Activated T-helper 9 cell treated with anti-CD3 and anti-CD28 coated beads, Interleukin-2, amount 50 U/mL, for 16 hours (primary cell): ENCODE measurements at places on chromosomes 4 and X.

GRCh38 chrX:29466456-29466855 is 748.9 kb upstream of the MAGEB2 start:
- no peak for DNase-seq

DNA sequence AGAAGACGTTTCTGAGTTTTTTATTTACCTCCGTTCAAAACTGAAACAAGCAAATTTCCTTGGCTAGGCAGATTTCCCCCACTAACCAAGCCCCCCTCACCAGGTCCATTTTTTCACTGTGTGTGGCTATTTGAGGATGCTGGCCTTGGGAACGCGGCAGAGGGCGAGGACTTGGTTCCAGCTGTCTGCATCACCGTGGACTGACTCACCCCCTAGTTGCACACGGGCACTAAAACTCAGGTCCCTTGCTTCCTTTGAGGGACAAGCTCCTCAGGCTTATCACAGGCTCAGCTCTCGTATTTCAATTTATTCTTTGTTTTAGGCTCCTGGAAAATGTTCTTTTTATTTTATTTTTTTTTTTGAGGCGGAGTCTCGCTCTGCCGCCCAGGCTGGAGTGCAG is 8.4 kb upstream of the MTNR1A start:
- no peak for DNase-seq

DNA sequence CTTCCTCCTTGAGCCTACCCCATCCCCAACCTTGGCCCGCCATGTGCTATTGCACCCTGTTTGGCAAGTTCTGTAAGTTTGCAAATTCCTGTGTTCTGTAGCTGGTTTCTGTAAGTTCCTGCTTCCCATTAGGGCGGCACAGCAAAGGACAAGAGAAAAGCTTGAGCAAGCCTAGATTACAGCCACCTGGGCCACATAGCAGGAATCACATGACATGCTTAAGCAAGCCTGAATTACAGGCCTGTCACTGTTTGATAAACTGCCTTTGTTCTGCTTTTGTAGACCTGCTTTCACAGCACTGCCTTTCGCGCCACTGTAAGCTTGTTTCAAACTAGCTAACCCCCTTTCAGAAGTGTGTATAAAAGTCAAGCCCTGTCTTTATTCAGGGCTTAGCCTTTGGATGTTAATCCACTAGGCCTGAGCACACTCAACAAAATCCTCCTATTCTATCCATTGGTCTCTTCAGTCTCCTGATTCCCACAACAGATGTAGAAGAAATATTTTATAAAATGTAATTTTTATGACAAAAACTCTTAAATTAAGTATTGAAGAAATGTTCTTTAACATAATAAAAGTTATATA is 906.8 kb upstream of the NDST4 start:
- DNase-seq, result no peak

DNA sequence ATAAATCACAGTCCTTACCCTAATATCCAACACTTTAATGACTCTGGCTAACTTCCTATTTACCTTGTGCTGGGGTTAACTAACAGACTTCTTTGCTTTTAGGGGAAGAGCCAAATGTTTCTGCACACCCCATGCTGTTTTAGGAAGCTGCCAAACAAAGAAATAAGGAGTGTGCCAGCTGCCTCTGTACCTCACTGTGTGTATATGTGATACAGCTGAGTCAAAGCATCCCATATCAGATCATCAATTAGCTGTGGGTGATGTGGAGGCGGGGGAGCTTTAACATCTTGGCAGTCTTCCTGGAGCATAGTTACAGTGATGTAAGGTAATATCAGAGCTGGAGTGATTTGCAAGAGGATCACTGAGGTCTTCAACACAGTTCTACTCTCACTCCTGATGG is 95.4 kb downstream of the COL25A1 start:
- no peak for DNase-seq

DNA sequence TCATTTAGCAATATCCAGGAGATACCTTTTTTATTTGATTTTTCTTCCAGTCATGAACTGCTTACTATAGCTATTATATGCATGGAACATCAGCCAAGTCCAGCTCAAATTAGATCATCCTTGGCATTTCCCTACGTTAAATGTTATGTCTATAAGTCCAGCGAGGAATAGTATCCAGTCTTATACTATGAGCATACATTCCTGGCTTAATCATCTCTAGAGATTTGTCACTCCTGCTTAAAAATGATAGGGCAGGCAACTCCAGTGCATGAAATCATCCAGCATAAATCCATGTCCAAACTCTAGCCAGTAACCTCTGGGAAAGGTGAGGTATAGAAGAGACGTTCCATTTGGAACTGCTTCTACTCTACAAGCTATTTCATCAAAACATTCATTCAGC is 126.7 kb upstream of the VCX2 start:
- no peak for DNase-seq

GRCh38 chrX:9390121-9390520 is 74.7 kb upstream of the TBL1X start:
- no peak for DNase-seq

GRCh38 chr4:82789025-82789776 is 9.4 kb downstream of the SCD5 start:
- DNase-seq, result no peak

DNA sequence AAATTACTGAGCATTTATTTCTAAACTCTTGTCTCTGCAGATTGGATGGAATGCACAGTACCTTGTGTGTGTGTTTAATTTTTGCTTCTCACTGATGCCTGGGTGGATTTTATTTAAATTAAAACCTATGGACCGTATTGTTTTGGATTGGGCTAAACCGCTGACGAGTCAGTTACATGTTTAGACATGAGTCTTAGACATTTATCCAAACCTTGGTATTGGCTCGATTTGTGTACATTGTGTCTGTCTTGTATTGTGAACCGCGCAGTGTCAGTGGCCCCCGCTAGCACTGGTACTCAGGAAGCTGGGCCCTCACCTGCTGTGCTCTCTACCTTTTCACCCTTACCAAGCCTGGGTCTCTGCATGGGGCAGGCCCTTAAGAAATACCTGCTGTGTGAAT is 40.8 kb upstream of the TADA2B start:
- DNase-seq, result no peak

DNA sequence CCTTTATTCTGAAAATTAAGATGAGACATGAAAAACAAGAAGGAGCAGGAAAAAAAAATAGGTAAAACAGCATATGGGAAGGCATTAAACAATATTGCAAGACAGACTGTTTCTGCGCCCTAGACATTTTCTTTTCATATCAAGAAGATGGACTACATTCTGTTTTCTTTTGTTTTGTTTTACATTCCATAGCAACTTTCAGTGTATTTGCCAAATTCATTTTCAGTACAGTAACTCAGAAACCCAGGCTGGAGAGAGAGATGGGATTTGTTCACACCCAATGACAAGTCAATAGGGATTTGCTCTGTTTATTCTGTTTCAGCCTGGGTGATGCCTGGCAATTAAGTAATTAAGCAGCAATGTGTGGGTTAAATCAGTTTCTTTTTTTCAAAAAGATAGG is 892.8 kb upstream of the DIAPH2 start:
- DNase-seq, result no peak

GRCh38 chr4:152606753-152607152 is 70.9 kb upstream of the FBXW7 start:
- no peak for DNase-seq

- no peak for DNase-seq
These were observed 27.5 kb upstream of the PDGFC start for GRCh38 chr4:156999175-156999517.

DNA sequence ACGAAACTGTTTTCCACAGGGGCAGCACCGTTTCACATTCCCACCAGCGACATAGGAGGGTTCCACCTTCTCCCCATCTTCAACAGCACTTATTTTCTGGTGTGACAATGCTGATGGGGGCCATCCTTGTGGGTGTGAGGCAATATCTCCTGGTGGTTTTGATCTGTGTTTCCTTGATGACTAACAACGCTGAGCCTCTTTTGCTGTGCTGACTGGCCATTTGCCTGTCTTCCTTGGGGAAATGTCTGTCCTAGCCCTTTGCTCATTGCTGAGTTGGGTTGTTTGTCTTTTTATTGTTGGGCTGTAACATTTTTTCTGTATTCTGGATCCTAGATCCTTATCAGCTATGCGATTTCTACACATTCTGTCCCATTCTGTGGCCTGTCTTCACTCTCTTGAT is 33.7 kb downstream of the ATP2B3 start:
- no peak for DNase-seq

- no peak for DNase-seq
These were observed 74.2 kb downstream of the LIMCH1 start for GRCh38 chr4:41611881-41612871.

GRCh38 chrX:69133921-69134542 is 31.2 kb downstream of the PJA1 start:
- no peak for DNase-seq

GRCh38 chr4:27701606-27702005 is 841.0 kb downstream of the STIM2 start:
- DNase-seq, result no peak

DNA sequence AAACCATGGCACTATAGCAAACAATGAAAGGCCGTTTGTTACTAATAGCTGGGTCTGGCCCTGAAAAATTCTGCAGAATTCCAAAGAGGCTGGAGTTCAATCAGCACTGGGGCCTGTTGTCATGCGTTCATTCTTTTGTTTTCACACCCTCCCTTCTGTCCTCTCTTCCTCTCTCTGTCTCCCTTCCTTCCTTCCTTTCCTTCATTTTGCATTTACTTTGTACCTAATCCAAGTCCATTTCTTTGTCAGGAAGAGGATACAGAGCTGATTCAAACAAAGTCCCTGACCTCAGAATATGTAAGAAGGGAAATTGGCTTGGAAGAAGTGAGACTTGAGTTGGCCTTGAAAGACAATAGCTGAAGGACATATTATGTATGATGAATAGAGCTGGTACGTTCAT is 119.6 kb upstream of the LDB2 start:
- no peak for DNase-seq

- no peak for DNase-seq
These were observed 49.1 kb upstream of the MSANTD1 start for GRCh38 chr4:3199653-3200422.

DNA sequence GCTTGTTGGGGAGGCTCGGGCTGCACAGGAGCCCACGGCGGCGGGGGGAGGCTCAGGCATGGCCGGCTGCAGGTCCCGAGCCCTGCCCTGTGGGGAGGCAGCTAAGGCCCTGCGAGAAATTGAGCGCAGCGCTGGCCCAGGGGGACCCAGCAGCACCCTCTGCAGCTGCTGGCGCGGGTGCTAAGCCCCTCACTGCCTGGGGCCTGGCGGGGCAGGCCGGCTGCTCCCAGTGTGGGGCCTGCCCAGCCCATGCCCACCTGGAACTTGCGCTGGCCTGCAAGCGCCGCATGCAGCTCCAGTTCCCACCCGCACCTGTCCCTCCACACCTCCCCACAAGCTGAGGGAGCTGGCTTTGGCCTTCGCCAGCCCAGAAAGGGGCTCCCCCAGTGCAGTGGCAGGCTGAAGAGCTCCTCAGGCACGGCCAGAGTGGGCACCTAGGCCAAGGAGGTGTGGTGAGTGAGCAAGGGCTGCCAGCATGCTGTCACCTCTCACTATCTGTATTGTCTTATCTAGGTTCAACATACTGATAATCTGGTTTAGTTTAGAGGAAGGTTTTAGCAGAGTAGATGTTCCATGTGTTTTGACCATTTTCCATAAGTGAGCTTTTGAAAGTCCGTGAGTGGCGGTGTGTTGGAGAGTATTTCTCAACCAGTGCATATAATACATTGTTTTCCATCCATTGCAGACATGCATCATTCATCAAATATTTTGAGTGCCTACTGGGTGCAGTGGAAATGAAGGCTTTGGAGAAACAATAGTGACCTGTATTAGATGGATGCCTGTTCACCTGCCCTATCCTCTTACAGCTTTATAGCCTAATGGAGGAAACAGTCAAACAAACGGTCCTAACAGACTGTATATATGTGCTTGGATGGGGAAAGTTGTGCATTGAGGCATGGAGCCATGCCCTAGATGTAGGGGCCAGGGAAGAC is 13.1 kb downstream of the PI4K2B start:
- DNase-seq, result no peak

DNA sequence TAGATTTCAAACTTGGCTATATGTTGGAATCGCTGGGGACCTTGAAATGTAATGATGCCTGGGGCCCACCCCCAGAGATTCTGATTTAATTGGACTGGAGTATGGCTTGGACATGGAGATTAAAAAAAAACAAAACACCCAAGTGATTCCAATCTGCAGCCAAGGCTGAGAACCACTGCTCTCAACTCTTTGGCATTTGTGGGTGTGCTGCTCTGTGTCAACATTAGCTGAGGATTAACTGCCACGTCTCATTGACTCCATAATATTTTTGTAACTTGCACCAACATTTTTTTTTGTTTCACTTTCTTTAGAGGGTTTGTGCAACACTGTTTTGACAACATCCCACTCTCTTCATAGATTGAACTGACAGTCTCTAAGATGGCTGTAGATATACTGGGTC is 41.1 kb upstream of the PDK3 start:
- no peak for DNase-seq

DNA sequence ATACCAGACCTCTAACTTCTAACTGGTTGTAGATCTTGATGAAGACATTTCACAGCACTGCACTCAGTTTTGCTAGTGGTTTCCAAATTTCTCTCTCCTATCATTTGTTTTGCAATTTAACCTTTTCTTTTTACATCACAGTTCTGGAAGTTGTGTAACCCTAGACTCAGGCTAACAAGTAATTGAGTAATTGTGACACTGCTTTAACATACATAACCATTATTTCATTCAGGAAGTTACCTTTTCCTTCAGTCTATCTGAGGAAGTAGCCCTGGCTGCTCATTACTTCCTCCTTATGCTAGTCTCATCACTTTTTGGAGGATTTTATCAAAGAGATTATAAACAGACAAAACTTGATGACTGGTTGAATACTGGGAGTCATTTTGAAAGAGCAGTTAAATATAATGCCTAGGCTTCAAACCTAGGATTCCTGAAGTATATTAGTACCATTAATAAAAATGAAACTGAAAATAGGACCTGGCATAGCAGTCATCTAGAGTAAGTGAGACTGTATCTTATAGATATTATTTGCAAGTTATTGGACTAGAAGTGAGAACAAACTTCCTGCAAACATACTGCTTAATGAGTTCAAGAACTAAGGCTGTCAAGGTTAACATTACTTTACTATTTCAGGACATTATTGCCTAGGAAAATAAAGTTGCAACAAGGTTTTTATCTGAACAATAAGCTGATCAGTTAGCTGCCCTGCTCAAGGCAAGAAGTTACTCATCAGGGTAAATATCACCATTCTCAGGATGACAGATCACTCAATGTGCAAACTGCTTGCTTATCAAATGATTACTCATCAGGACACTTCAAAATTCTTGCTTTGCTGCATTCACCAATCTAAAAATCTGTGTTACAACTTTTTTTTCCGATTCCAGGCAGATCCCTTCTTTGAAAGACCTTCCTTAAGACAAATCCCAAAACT is 25.6 kb upstream of the TEX13C start:
- no peak for DNase-seq
